Dorsolateral prefrontal cortex (tissue), 122 donors: ENCODE measurements at places on chromosomes 5 and 9.

GRCh38 chr5:80116465-80116864 lies 81.3 kb downstream of the THBS4 start:
- no peak for DNase-seq

DNA sequence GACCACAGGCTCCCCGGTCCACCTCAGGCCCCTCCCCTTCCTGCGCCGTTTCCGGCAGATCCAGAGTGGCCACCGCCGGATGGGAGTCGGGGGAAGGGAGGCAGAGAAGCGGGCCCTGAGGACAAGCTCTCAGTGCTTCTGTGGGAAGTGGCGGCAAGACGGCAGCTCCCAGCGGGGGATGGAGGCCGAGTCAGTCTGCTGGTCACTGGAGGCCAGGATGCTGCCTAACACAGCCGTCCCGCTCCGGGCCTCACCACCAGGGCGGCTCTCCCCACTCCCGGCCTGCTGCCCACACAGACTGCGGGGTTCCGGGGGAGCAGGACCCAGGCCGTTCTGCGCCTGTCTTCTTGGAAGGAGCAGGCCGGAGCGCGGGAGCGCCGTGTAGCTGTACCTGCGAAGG lies 31.4 kb downstream of the FXN start:
- no peak for DNase-seq

- DNase-seq, result no peak
Measured at GRCh38 chr9:113906411-113907110, 30.5 kb downstream of the ZNF618 start.

- no peak for DNase-seq
Measured at GRCh38 chr9:94029932-94030317, 54.3 kb upstream of the PTPDC1 start.

DNA sequence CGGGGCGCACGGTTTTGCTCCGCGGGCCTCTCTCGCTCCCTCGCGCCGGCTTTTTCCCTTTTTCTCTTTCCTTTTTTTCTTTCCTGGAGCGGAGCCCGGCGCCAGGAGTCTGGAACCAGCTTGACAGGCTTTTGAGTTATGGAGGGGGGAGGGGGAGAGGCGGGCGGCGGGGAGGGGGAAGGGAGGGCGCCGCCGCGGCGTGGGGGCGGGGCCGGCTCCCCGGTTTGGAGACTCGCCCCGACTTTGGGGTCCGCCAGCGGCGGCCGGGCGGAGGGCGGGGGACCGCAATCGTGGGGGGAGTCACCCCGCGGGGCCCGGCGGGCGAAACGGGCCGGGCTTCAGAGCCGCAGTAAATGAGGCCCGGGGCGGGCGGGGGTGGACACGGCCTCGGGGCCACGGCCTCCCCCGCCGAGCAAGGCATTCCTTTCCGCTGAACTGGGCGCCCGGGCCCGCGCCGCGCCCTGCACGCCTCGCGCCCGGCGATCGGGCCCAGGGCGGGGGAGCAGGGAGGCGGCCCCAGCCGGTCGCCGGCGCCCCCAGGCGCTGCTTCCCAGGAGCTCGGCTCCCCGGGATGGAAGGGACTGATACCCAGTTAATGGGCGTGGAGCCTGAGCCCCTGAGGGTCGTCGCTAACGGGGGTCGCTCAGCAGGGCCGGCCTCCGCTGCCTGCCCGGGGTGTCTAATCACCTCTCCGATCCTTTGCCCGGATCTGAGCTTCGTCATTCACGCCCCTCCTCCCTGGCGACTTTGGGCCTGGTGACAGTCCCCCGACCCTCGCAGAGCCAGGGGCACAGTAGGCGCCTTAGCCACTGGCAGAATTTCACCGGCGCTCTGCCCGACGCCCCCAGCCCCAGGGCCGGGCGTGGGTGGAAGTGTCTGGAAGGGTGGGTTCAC lies 138.1 kb downstream of the C9orf50 start:
- DNase-seq, result peak; percentile 77

DNA sequence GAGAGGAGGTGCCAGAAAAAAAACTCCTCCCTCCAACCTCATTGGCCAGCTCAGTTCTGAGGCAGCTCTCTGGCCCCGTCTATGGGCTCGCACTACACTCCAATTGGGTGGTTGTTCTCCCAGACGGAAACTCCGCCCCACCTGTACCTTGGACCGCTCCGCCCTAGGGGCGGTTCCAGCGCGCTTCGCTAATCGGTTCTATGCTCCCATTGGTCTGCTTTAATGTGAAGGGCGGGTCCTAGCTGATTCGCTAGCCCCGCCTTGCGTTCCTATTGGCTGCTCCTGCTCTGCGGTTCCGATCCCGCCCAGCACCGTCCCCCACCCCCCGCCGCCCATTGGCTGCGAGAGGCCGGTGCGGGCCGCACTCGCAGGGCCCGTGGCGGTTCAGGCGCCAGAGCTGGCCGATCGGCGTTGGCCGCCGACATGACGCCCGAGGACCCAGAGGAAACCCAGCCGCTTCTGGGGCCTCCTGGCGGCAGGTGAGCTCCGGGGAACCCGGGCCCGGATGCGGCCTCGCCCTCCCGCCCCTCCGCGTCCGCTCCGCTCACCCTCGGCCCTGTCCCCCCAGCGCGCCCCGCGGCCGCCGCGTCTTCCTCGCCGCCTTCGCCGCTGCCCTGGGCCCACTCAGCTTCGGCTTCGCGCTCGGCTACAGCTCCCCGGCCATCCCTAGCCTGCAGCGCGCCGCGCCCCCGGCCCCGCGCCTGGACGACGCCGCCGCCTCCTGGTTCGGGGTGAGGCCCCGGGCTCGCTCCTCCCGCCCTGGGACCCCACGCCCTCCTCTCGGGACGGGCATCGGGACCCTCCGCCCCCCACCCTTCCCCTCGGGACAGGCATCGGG lies at the start of gene SLC2A8:
Gene SLC2A8 (plus strand): TSS at position 362 of the 838 bp plus-strand sequence. CDS start 62 bp downstream, at position 424.
- DNase-seq, result peak; percentile 99

GRCh38 chr5:55601204-55601618 lies 66.4 kb upstream of the PLPP1 start:
- peak; percentile 75 for DNase-seq

DNA sequence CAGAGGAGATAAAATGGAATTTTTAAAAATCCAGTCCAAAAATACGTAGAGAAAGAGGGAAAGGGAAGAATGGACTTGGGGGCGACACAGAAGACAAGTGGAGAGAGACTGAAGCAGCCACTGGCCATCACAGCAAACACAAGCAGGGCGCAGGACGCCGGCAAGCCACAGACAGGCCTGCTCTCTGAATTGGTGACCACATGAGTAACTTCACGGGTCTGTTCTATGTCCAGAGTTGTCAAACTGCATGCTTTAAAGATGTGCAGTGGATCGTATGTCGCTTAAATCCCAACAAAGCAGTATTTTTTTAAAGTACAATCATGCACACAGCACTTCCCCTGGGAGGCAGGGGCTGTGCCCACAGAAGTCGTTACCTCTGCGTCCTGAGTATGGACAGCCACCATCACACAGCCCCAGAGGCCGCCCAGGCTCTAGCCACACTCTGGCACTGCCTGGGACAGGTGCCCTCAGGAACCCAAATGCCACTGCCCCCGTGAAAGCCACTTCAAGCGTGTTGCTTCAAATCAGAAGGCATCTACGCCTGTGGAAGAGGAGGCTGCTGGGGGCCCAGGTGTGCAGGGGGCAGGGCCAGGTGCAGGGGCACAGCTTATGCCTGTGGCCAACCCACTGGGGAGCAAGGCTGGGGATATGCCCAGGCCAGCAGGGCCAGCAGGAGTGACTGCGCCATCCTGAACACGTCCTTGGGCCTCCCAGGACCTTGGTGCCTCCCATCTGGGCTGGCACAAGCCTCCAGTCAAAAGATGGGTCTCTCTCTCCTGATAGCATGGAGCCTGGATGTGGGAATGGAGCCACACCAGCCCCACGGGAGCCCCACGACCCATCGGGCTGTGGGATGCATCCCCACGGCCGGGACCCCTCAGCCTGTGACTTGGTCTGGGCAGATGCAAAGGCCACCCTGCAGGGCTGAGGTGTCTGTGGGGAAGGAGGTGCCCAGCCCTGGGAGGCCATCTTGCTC lies 5.9 kb upstream of the LRRC14B start:
- no peak for DNase-seq

GRCh38 chr5:135027697-135028615 lies 6.1 kb downstream of the PITX1 start:
- no peak for DNase-seq

- DNase-seq, result no peak
Measured at GRCh38 chr9:130271473-130271872, 5.9 kb downstream of the HMCN2 start.

- no peak for DNase-seq
Measured at GRCh38 chr5:54062958-54063357, 247.4 kb downstream of the ARL15 start.

GRCh38 chr9:38352530-38353328 lies 39.8 kb upstream of the ALDH1B1 start:
- DNase-seq, result no peak

- no peak for DNase-seq
Measured at GRCh38 chr5:148805326-148806290, 20.8 kb upstream of the ADRB2 start.

- DNase-seq, result no peak
Measured at GRCh38 chr5:126108470-126108869, 314.7 kb upstream of the GRAMD2B start.

DNA sequence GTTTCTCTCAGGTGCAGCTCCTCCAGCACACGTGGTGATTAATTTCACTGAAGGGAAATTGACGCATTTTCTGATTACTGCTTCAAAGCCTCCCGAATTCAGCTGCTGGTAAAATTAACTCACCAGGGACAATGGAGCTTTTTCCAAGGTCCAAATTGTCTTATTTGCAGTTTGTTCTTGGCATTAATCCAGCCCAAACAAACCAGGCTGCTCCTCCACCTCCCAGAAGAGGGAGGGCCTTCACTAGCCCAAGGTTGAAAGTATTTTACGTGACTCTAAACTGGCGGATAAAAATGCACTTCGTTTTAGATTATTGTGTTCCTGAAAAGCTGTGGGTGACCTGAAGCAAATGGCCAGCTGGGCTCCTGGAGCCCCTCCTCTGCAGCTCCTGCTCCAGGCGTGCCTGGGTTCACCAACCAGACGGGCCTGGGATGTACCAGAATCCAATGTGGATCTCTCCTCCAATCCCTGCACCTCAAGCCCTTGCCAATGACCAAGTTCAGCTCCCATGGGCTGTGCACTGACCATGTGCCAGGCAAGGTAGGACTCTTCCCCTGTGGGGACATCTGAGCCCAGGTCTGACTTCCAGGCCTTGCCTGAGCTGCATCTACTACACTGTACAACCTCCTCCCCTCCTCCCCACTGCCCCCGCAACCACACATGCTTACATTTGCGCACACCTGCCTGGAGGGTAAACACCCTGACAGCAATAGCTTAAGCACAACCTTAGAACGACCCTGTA lies 193.4 kb downstream of the CDK5RAP2 start:
- no peak for DNase-seq

- DNase-seq, result no peak
Measured at GRCh38 chr9:126836216-126836615, 24.2 kb upstream of the ZBTB34 start.

DNA sequence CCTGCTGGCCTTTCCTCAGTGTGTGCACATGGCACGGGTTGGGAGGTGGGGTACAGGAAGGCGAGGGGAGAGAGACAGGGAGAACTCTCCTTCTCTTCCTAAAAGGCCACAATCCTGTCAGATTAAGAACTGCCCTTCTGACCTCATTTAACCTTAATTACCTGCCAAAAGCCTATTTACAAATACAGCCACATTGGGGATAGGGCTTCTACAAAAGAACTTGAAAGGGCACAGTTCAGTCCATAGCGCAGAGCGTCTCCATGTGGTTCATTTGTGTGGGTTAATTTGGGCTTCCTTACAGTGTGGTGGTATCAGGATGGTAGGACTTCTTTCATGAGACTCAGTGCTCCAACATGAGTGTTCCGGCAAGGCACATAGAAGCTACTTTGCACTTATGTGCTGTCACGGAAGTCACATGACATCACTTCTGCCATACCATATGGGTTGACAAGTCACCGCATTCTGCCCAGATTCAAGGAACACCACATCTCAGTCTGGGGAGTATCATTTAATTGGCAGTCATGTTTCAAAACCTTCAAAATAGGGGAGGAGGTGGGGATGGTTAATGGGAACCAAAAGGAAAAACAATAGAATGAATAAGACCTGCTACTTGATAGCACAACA lies 46.8 kb downstream of the NLN start:
- no peak for DNase-seq
